Activated CD4-positive, alpha-beta T cell treated with anti-CD3 and anti-CD28 coated beads for 1 hour (primary cell): ENCODE measurements at places on chromosomes 3 and 15.

GRCh38 chr15:101044625-101045235 lies 125.6 kb downstream of the LRRK1 start:
- DNase-seq = no peak

GRCh38 chr3:161409069-161409468 lies 37.8 kb upstream of the SPTSSB start:
- no peak for DNase-seq

GRCh38 chr15:90367576-90367975 lies 15.5 kb downstream of the ZNF774 start:
- no peak for DNase-seq

GRCh38 chr3:64687781-64688604 lies at the start of gene ADAMTS9:
Gene ADAMTS9, minus strand, starts transcription at chr3:64688000. Its CDS starts 343 bp downstream, at chr3:64687657.
- no peak for DNase-seq

- DNase-seq = no peak
Observed at GRCh38 chr3:186128158-186128557, 19.3 kb upstream of the ETV5 start.

DNA sequence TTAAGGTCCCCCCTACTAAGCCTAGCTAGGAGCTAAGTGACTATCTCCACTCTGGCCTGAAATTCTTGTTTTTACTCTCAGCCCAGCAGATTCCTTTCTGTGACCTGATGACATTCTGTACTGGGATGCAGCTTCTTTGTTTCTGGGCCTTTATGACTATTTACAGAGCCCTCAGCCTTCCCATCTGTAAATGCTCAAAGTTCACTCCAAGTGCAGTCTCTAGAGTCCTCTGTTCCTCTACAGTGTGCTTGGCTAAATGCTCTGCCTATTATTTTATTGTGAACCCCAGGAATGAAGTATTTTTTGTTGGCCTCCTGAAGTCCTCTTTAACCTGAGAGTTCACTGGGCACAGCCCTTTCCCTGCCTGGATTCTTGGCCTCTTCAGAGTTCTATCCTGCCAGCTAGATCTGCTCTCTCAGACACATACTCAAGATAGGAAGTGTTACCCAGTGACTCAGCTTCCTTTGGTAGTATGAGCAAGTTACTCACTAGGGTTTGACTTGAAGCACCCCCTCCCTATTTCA lies 278.1 kb upstream of the P2RY1 start:
- DNase-seq = no peak

DNA sequence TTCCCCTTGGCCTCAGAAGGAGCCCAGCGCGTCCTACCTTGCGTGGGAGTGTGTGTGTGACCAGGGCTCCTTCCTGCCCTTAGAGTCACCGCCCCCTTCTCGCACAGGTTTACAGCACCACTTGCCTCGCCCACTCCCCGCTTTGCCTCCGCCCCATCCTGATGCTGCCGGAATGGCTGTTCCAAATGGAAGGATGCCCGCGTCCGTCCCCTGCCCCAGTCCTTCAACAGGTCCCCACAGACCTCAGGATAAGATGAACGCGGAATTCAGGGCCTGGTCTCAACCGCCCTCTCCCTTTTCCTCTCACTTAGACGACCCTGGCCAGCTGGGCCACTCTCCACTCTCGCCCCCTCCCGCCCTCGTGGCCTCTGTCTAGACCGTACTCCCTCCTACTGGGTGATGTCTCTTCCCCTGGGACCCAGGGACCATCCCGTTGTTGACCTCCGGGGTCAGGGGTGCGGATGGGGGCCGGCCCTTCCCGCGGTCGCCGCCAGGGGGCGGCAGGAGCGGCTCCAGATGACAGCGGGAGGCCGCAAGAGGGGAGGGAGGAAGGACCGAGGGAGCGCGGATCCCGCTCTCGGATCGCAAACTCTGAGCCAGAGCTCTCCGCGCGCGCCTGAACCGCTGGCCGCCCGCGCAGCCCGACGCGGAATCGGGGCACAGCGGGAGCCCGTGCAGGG lies at the start of gene THSD4:
Gene THSD4 (plus strand): TSS at position 585 of the 680 bp plus-strand sequence.
- peak; percentile 19 for DNase-seq

DNA sequence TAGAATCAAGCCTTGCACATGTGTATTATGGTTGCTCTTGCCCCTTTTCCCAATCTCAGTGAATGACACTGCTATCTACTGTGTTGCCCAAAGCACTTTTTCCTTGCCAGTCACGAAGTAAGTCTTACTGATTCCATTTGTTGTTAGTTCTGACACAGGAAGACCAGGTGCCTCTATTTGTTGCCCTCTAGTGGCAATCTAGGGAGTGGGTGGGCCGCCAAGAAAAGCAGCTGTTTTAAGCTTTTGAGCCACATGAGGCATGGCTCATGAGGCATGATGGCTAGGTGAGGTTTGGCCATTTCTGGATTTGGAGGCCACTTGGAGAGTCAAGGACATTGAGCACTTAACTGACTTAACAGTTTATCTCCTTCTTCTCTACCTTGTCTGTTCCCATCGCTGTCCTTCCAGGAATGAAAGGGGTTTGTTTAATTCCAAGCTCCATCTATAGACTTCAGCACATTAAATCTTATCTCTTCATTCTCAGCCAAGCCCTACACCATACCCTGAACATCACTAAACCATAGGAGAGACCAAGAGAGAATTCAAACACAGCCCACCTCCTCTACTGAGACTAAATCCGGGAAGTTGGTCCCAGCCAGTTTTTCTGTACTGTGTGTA lies 103.1 kb downstream of the HCN4 start:
- peak; percentile 10 for DNase-seq

DNA sequence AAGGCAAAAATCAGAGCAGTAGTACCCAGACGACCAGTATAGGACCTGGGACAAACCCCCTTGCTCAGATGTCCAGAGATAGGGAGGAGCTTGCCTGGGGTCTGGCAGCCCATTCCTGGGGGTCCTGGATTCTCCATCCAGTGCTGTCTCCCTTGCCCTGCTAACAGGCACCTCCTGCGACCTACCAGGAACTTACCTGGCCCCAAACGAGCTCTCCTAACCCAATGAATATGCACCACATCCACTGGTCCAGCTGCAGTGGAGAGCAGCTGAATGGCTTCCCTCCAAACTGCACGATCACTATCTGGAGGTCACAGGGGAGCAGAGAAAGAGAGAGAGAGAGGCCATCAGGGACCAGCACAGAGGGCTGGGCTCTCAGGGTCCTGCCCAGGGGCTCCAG lies 19.1 kb upstream of the SEC13 start:
- DNase-seq = no peak

DNA sequence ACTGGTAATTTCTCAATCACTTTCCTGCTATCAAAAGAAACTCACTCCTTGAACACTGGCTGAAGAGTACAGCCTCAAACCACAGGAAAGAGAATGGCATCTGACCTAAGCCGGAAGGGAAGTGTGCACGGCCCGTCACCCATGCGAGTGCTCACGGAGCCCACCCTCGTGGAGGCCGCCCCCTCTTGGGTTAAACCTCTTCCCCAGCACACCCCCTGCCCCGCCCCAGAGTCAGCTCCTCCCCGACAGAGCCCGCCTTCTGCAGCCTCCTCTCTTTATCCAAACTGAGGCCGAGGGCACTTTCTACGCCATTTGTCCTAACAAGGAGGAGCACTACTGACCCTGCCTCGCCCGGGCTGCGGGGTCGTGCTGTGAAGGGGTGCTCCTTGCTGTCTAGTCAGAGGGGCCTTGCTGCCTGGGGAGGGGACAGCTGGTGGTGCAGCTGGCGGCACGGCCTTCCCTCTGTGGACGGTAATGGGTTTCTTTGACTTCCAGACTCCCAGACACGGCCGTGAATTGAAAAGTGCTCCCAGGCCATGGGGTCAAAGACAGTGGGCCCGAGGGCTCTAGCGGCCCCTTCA lies 137.7 kb downstream of the NSMCE3 start:
- DNase-seq = no peak

GRCh38 chr15:25850154-25851111 lies 12.7 kb downstream of the ATP10A start:
- peak; percentile 52 for DNase-seq

DNA sequence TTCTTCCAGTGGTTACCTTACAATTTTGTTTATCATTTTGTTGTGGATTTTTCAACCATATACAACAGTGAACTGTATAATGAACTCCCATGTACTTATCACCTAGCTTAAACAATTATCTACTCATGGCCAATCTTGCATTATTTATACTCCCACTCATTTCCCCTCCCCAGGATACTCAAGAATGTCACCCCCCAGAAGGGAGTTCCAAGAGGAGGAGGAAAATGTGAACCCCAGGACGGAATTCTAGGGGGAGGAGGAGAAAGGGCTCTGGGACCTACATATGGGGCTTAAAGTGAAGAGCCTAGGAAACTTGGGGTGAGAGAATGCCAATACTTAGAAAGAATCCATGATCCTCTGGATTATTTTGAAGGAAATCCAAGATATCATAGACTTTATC lies 59.3 kb downstream of the TSC22D2 start:
- DNase-seq = no peak

DNA sequence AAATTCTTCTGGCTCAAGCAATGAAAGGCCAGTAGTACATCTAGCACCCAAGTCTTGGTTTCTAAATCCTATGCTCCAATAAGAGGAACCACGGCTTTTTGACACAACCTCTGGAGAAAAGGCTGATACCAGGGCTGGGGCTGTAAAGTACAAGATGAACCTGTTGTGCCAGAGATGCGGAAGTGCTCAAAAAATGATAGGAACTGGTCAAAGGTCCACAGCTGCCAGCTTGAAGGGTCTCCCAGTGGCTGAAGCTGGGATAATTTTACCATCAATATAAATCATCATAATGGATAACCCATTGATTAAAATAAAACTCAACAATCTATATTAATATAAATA lies 558 bp upstream of the NCEH1 start:
- DNase-seq = no peak

GRCh38 chr15:60626669-60627068 lies 147.7 kb upstream of the ICE2 start:
- no peak for DNase-seq

GRCh38 chr3:17639765-17640164 lies 102.7 kb downstream of the TBC1D5 start:
- DNase-seq = no peak

DNA sequence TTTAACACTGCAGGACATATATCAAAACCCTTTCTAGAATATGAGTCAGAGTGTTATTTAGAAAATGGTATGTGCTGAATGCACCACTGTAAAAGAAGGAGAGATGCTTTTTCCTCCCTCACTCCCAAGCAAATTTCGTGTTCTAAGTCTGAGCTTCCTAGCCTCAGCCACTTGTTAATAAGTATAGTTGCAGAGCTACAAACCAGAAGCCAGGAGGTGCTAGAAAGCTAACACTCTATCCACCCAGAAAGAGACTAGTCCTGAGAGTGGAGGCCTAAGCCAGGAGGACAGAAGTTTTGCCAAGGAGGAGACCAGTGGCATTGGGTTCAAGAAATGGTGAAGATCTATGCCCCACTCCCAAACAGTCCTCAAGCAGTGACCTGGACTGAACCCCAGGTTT lies 40.5 kb upstream of the GYG1 start:
- no peak for DNase-seq

DNA sequence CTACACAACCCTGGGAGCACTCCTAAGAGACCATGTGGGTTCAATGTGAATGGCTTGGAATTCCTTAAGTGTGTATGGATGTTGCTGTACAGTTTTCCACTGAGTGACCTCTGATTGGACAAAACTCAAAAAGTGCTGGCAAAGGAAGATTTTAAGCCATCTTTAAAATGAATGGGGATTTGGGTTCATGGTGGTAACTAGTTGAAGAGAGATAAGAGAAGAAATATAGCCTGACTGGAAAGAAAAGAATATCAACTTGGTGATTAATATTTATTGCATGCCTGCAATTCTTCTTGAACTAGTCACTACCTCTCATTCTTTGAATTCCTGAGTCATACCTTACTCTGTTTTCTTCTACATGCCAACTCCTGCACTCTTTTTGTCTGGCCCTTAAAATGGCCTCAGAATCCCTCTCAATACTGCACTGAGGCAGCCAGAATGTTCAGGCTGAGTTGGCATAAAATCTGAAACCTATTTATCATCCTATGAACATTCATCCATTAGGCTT lies 124.7 kb downstream of the RPL22L1 start:
- no peak for DNase-seq

DNA sequence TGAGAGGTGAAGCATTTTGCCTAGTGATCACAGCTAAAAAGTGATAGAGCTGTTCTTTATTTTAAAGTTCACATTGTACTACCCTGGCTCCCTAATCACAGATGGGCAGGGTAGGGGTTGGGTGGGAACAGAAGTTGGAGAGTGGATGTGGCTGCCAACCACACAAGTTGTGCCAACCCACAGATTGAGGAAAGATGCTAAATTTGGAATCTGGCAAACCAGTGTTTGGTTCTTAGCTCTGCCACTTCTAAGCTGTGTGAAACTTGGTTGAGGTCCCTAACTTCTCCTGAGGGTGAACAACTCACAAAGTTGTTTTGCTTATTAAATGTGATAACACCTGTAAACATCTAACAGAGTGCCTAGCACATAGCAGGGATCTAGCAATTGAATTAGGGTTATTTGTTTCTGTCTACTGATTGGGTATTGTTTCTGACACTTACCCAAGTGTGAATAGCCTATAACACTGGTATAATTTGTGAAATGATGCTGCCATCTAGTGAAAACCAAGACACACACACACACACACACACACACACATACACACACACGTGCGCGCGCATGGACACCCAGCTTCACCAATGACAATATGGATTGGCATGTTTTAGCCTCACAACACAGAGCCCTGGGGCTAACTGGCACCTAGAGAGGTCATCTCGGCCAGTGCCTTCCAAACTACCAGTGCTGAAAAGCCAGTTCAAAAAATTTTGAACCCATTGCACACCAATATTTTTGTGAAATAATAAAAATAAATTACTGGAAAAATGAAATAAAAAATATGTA lies 25.3 kb downstream of the ADGRG7 start:
- DNase-seq = no peak

GRCh38 chr3:168341192-168341815 lies 245.6 kb upstream of the GOLIM4 start:
- DNase-seq = no peak

GRCh38 chr3:139259398-139259797 lies 84.4 kb upstream of the MRPS22 start:
- no peak for DNase-seq

DNA sequence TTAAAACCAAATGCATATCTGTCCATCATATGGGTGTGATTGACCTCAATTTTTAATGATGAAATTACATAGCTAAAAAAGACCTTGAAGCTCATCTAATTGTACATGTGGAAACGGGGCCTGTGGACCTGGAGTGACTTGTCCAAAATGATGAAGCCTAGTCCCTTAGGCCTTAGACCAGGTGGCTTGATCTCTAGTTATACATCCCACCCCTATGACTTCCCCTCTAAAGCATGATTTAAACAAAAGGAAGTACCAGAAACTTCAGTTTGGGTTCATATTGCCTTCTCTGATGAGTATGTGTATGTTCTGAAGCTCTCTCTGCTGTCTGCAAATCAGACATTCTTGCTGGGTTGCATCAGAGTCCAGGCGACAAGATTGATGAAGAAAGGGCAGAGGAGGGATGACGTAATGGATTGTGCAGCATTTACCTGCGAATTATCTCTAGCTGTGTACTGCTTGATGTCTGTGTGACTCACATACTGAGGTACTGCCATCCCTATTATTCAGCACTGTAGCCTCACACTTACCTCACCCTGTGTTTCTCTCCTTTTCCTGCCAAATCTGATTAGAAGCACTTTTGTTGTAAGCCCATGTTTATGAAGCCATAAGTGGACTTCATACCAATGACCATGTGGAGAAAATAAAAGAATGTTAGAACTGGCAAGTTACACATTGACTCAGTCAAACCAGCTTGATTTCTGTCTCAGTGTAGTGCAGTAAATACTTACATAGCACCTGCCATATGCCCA lies 111.5 kb downstream of the FILIP1L start:
- DNase-seq = no peak

GRCh38 chr15:94671858-94672532 lies 440.6 kb downstream of the MCTP2 start:
- DNase-seq = no peak
